Activated CD4-positive, alpha-beta T cell treated with anti-CD3 and anti-CD28 coated beads for 24 hours (primary cell): ENCODE measurements at places on chromosomes 3 and 15.

- DNase-seq: no peak
These were observed 113.9 kb downstream of the TLE3 start for GRCh38 chr15:69983696-69984265.

DNA sequence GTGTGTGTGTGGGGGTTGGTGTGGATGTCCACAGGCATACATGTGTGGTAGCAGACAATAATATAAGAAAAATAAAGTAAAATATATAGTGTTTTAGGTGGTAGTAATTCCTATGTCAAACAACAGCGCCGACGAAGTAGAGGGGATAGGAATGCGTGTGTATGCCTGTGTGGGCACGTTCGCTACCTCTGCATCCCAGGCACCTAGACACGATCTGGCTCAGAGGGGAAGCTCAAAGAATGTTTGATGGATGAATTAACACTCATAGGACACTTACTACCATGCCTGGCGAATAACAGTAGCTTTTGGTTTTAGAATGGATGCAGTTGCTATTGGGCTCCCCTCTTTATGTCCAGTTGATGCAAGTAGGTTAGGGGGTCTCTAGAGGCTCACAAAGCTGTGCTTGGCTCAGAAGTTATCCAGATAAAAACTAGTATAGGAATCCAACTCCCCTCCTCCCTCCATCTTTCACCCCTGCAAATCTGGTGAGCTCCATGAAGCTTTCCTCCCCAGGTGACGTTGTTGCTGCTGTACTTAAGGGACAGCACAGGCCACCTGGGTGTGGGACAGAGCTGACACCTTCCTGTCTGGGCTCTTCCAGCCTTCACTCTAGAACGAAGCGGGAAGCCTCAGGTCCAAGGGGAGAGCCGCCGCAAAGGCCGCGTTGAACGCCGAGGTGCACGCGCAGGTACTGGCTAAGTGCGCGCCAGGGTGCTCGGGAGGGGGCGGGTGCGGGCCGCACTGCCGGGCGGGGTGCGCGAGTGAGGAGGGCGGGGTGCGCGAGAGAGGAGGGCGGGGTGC is 192.6 kb upstream of the LYSMD4 start:
- peak; percentile 52 for DNase-seq

GRCh38 chr3:159191447-159191846 is 389.6 kb downstream of the MFSD1 start:
- DNase-seq: no peak

- DNase-seq: no peak
These were observed 154.5 kb upstream of the SATB1 start for GRCh38 chr3:18579661-18580060.

DNA sequence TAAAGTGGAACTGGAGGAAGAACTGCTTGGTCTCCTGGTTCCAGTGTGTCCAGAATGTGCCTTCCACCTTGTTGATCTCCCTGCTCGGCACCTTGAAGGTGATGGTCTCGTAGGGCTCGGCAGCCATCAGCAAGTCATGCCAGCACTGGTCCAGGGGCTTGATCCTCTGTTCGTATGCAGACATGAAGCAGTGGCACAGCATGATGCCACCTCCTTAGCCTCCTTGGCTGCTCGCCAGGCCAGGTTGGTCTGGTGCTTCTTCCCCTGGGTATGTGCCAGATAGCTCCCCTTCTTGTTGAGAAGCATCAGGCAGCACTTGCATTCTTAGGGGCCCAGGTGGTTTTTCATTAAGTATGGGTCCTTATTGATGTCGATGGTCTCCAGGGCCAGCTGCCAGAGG is 17.8 kb upstream of the TXNRD3 start:
- DNase-seq: no peak

GRCh38 chr3:71180524-71180923 is 403.0 kb downstream of the FOXP1 start:
- DNase-seq: no peak

DNA sequence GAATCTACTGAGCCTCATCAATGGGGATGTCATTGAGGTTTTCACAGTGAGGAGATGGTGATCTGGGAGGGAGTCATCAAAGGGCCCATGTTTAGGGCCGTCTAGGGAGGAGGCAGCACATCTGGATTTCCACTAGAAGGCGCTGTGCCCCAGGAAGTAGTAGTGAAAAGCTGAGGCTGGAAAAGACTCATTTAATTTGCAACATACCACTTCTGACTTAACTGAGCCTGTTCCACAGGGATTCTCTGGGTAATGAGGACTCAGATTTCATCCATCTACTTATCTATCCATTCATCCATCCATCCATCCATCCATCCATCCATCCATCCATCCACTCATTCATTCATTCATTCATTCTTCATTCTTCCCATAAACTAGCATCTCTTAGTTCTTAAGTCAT is 17.4 kb upstream of the SHF start:
- DNase-seq: peak; percentile 52

DNA sequence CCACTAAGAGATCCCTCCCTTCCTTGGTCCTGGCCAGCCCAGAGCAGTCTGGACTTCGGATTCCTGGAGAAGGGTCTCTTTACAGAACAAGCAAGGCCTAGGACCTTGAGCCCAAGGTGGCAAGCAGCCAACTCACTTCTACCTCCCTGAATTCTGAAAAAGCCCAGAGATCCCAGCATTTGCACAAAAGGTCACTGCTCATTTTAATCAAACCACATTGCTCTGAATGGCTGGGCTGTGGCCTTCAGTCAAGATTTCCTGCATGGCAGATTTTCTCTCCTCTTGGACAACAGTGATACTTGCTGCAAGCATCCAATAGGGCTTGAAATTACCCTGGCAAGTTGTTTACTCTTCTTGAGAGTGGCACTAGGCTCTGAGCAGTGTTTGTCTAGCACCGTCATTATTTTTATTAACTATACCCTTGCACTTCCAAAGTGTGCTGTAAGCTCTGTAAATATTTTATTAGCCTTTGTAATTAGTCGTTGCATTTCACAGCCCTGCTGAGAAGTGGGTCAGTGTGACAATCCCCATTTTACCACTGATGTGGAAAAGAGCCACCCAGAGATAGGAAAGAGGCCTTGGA is 274.7 kb upstream of the CTNNB1 start:
- no peak for DNase-seq

- DNase-seq: no peak
These were observed 7.9 kb upstream of the DOCK3 start for GRCh38 chr3:50666837-50667236.

GRCh38 chr3:142904639-142905436 is 16.0 kb upstream of the PCOLCE2 start:
- no peak for DNase-seq

- peak; percentile 10 for DNase-seq
These were observed 103.0 kb downstream of the LARS2 start for GRCh38 chr3:45491344-45491743.

DNA sequence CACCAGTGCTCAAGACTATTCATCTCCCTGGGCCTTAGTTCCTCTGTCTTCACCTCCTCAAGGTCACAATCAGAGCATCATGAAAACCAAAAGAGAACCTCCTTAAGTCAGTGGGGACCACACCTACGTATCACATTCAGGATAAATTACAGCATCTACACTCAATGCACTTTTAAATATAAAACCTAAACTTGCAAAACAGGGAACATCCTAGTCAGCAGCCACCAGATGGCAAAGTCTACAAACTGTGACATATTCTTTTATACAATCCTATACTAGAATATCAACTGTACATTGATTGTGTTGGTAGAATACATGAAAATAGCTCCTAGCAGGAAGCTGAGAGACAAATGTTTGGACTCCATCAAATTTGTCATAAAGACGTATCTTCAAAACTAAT is 7.9 kb downstream of the KIF9 start:
- no peak for DNase-seq

GRCh38 chr15:92102395-92102755 is 248.9 kb downstream of the SLCO3A1 start:
- no peak for DNase-seq

GRCh38 chr3:63559884-63560283 is 92.6 kb upstream of the SNTN start:
- DNase-seq: no peak

- DNase-seq: no peak
These were observed 175.8 kb downstream of the SV2B start for GRCh38 chr15:91275844-91276243.

DNA sequence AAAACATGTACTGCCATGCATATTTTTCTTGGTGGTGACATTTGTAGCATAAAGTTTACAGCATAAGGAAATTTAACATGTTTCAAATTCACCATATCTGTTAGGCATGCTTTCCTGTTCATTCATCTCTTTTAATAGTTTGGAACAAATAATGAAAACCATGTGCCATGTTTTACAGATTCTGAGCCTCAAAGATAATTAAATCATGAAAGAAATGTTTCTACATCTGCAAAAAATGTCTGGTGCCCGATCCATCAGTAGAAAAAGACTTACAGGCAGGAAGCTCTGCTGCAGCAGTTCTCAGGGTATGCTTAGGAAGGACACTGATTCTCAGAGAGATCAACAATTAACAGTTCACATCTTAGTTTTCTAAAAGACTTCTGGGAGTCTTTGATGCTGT is 316.2 kb downstream of the IL5RA start:
- DNase-seq: no peak

GRCh38 chr15:82950746-82951370 is 1.7 kb downstream of the HOMER2 start:
- DNase-seq: no peak

DNA sequence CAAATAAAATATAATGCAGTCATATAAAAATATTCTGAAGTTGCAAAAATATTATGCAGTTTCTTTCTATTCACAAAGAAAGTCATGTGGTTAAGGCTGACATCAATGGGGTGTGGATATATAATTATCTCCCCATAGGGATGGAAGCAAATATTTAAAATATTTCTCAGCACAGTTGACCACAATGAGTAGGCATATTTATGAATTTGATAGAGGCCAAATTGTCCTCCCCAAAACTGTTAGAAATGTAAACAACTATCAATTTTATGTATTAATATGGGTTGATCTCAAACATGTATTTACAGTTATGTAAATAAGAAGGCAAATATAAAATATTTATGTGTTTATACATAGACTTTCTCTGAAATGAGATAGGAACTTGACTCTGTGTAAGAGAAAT is 246.0 kb upstream of the CBLB start:
- no peak for DNase-seq
